ENCODE measurements at places on chromosomes 2 and 18.

GRCh38 chr2:144704709-144705095, 184.8 kb upstream of the ZEB2 start:
- no peak for DNase-seq

- DNase-seq = no peak
Observed at GRCh38 chr18:58670404-58671110, 708 bp upstream of the MALT1 start.

GRCh38 chr2:86703704-86704361, 16.3 kb upstream of the RMND5A start:
- DNase-seq = peak; percentile 61

DNA sequence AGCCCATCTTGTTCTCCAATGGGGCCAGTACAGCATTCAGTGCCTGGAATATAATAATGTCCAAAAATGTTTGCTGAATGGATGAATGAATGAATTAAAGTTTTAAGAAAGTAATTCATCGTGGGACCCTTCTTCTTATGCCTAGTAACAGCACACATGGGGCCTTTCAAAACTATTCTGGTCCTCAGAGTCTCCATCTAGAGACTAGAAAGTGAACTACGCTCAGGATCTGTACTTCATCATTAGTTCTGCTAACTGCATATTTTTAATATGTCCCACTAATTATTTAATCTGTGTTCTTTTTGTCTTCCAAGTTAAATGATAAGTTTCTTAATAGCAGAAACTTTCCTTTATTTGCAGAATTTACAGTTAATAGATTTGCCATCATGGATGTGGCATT, 172.5 kb downstream of the SMAD2 start:
- no peak for DNase-seq

DNA sequence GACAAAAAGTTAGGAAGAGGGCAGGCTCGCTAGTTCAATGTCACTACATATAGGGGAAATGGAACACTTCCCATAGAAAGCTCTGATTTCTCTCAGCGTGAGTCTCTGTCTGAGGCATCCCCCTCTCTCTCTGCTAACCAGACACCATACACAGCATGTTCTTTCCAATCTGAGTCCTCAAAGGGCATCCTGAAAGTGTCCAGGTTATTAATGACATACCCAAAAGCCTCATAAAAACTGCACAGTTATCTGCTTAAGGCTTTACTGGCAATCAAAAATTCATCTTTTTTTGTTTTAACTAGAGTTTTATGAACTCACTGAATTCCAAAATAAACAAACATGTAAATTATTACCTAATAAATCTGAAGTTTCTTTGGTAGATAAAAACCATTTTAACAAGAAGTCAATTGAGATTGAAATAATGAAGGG, 137.4 kb downstream of the AFF3 start:
- DNase-seq = no peak

DNA sequence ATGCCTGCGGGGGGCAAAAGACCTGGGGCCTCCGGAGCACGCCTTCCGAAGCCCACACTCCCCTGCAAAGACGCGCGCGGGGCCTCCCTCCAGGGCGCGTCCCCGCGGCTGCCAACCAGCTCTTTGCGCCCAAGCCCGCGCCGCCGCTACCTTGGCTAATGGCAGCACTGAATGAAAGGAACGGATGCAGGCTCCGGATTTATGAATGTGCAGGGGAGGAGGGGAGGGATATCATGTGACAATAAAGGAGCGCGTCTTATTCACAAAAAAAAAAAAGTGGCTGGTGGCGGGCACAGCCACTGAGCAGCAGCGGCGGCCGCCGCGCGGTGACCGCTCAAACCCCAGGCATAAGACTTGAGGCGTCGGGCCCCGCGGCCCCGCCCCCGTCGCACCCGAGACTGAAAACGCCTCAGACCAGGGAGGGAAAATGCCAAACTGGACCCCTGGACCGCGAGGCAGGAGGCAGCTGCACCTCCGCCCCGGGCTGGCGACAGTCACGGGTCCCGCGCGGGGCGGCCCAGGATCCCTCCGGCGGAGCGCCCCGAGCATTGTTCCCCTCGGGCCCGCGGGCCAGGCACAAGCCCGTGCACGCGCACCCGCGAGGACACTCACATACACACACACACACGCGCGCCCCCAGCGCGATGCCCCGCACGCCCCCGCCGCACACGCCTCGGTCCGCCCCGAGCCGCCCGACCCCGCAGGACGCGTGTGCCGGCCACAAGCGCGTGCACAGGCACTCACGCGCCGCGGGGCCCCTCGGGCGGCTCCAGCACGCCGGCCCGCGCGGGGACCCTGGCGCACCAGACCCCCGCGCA, 1.6 kb downstream of the SPRED2 start:
- peak; percentile 84 for DNase-seq

DNA sequence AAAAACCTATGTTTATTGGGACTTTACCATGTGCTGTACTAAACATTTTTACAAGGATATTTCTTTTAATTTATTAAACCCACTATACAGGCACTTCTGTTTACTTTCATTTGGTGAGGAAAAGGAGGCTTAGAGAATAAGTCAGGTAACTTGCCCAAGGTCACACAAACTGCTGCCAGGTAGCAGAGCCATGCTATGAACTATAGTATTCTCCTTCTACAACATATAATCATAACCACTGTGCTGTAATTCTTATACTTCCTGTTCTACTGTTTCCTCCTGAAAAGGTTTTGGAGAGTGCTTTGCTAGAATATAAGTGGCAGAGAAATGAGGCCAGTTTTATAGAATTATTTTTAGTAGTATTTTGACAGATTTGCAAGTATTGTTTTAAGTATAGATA, 29.5 kb downstream of the SLC39A10 start:
- no peak for DNase-seq

GRCh38 chr2:162537651-162538050, 193.7 kb downstream of the GCA start:
- no peak for DNase-seq

DNA sequence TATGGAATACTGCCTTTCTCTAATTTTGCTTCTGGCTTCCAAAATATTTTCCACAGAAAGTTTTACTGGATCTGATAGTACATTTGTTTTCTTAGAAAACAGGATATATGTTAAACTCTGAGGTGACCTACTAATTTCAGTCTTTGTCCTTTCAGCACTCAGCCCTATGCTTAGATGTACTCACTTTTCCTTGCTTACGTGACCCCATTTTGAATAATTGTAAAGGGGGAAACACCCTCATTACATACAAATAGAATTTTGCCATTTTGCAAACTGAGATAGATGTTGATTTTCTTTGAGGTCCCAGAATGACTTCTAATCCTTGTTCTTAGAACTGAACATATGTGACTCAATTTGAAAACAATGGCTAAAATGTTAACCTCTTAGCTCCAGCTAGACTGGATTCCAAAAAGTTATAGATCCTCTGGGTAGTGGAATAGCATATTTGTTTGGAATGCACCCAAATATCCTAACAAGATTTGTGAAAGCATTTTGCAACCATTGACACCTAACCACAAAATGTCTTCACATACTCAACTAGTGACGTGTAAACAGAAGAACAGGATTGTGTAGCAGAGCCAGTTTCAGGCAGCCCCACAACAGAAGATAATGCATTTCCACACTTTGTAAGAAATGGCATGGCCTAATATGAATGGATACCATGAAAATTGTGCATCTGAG, 44.8 kb upstream of the EHBP1 start:
- DNase-seq = no peak

DNA sequence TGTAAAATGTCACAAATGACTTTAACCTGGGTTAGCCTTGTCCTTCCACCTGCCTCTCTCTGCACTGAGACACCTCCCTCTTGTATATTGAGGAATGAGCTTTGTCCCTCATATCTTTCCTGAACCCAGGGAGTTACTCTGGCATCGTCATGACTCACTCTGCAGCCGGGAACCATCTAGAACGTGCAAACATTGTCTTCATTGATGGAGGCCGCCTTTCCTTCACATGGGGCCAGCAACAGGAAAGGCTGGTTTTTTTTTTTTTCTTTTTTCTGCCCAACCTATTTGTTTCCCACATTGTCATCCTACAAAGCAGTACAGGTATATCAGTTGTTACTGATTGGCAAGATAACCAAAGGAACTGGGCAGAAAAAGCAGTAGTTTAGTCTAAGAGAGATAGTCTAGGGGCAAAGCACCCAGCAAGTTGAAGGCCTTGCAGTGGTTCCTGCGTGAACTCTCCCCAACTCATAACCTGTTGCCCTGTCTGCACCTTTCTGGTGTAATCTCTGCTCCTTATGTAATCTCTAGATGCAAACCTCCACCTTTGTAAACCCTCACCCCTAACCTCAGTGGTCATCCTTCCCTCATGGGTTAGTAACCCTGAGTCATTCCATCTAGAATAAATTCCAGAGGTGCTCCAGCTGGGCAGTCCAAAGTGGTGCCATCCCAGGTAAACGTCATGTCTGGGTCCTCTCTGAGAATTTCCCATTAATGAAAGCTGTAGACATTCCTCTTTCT, 38.3 kb downstream of the SLC40A1 start:
- no peak for DNase-seq

DNA sequence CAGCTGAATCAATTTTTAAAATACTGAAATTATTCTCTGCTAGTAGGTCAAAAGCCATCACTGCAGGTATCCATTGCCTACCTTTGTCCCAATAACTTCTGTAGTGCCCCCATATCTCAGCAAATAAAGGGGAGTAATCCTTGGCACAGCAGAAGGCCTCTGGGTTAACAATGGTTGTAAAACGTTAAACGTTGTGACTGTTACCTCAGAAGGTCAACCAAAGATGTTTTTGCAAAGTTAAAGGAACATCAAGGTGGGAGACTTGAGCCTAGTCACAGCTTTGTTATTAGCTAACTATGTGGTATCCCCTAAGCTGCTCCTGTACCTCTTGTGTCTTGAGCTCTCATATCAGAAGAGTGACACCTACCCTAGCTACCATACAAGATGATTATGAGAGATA, 60.5 kb downstream of the COX7A2L start:
- no peak for DNase-seq

DNA sequence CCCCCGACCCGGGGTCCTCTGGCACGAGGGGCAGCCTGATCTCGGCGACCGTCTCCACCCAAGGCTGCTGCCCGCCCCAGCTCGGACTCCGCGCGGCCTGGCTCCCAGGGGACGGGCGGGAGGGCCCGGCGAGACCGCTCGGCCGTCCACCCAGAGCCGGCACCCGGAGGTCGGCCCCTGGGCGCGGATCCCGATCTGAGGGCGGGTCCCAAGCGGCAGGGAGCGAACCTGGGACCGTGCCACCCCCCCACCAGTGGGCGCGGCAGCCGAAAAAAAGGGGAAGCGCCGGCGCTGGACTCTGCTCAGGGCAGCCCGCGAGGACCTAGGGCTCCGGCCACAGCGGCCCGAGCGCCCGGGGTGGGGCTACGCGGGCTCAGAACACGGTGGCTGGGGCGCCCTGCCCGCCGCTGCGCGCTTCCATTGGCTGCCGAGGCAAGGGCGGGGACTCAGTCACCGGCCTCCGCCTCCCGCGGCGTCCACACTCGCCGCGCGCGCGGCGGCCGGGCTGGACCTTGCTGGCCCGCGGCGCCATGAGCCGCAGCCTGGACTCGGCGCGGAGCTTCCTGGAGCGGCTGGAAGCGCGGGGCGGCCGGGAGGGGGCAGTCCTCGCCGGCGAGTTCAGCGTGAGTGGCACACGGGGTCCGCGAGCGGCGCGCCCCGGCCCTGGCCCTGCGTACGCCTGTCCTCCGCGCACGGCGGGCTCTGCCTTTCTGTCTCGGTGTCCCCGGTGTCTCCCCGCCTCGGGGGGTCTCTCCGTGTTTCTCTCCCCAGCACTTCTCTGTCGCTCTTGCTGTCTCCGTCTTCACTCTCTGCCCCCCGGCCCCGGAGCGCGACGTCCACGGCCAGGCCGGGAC, at the start of gene PTPN18:
Gene PTPN18 (plus strand): TSS at position 479 of the 854 bp plus-strand sequence. CDS start 52 bp downstream, at position 531.
- peak; percentile 98 for DNase-seq

GRCh38 chr2:220999356-220999755, 572.7 kb downstream of the EPHA4 start:
- DNase-seq = no peak

- DNase-seq = no peak
Observed at GRCh38 chr2:55099878-55100820, 49.9 kb upstream of the RTN4 start.

- DNase-seq = no peak
Observed at GRCh38 chr2:42032224-42032620, 15.6 kb upstream of the PKDCC start.

DNA sequence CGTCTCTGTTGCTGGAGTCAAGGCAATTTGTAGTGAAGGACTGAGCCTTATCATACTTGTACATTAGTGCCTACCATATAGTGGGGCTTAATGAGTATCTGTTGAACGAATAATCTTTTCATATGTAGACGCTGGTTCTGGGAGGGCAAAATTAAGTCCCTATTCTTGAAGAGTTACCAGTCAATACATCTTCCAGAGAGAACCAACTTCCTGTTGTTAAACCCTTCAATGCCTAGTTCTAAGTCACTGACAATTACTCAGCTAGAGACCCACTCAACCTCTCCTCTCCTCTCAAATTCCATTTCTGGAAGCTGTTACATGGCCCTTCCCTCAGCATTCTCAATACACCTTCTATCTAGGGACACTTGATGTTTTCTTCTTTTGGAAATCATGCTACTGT, 1.1 kb upstream of the MOB4 start:
- no peak for DNase-seq

- DNase-seq = no peak
Observed at GRCh38 chr2:47777277-47777937, 5.5 kb upstream of the MSH6 start.

GRCh38 chr18:75810516-75810915, 383.0 kb upstream of the SMIM21 start:
- no peak for DNase-seq

GRCh38 chr2:171345971-171346722, 87.6 kb downstream of the METTL8 start:
- DNase-seq = no peak

DNA sequence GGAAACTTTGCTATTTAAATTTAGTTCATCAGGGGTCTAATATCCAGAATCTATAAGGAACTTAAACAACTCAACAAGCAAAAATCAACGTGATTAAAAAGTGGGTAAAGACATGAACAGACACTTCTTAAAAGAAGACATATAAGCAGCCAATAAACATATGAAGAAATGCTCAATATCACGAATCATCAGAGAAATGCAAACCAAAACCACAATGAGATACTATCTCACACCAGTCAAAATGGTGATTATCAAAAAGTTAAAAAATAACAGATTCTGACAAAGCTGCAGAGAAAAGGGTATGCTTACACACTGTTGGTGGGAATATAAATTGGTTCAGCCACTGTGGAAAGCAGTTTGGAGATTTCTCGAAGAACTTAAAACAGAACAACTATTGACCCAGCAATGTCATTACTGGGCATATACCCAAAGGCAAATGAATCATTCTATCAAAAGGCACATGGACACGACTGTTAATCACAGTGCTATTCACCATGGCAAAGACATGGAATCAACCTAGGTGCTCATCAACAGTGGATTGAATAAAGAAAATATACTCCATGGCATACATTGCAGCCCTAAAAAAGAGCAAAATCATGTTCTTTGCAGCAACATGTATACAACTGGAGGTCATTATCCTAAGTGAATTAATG, 189.9 kb downstream of the SLC4A10 start:
- DNase-seq = no peak

DNA sequence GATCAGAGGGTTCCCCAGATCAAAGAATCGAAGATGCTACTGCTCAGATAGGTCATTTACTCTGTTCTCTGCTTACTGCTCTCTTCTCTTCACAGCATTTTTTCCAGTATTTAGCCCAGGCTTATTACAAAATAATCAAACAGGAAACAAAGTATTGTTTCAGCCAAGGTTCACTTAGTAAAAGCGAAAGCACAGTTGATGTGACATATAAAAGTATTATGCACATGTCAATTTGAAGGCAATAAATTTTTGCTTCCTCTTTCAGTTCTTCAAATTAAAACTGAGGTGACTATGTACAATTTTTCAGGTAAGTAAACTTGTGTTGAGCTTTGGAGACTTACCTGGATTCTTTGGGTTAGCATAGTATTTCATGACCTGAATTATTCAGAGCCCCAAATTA, 262.8 kb upstream of the CHST9 start:
- DNase-seq = no peak

Measured in Right ventricle myocardium inferior (tissue), 1 donor.